Mesothelial cell of epicardium (in vitro differentiated cells): ENCODE measurements at places on chromosomes 4 and X. TPM values are rescaled to one million over a fixed set of nuclear protein-coding genes. Genes with fewer than 3 reads are reported as not detected.
A peak's percentile ranks its signal among the peaks of the same experiment; 100 is the strongest.

GRCh38 chrX:129640737-129641136, 14.0 kb downstream of the APLN start:
- H3K36me3 ChIP-seq, result no peaks in the 10 kb centered on the region
- H3K27me3 ChIP-seq, result no peaks in the 10 kb centered on the region
- no peak overlapping the region for H3K27ac ChIP-seq
- no peaks in the 10 kb centered on the region for H3K4me1 ChIP-seq
- DNase-seq, result no peak

ELK1 gene
- total RNA-seq, result 34.6 to 35.4 TPM (median 35.0 TPM) in 3 replicates

- DNase-seq, result no peak
- H3K27me3 ChIP-seq, result no peaks in the 10 kb centered on the region
- no peak overlapping the region for H3K27ac ChIP-seq
- H3K4me3 ChIP-seq, result no peak overlapping the region
These were observed 163.9 kb downstream of the HS3ST1 start for GRCh38 chr4:11264841-11265240.

GRCh38 chr4:36224972-36225903, 19.1 kb downstream of the ARAP2 start:
- no peaks in the 10 kb centered on the region for H3K36me3 ChIP-seq
- peaks cover 21% of the 10 kb centered on the region for H3K4me1 ChIP-seq
- DNase-seq, result no peak
- H3K27ac ChIP-seq, result peak overlapping the region; percentile 74

ARR3 gene
- not detected in 3 replicates for total RNA-seq

OCRL gene
- total RNA-seq, result 46.7 to 49.0 TPM (median 48.9 TPM) in 3 replicates

- peaks cover 14% of the 10 kb centered on the region for H3K36me3 ChIP-seq
- H3K4me3 ChIP-seq, result no peak overlapping the region
- no peak overlapping the region for H3K27ac ChIP-seq
- no peak for DNase-seq
- no peaks in the 10 kb centered on the region for H3K27me3 ChIP-seq
These were observed 172.7 kb upstream of the TBC1D9 start for GRCh38 chr4:140928880-140929279.

DNA sequence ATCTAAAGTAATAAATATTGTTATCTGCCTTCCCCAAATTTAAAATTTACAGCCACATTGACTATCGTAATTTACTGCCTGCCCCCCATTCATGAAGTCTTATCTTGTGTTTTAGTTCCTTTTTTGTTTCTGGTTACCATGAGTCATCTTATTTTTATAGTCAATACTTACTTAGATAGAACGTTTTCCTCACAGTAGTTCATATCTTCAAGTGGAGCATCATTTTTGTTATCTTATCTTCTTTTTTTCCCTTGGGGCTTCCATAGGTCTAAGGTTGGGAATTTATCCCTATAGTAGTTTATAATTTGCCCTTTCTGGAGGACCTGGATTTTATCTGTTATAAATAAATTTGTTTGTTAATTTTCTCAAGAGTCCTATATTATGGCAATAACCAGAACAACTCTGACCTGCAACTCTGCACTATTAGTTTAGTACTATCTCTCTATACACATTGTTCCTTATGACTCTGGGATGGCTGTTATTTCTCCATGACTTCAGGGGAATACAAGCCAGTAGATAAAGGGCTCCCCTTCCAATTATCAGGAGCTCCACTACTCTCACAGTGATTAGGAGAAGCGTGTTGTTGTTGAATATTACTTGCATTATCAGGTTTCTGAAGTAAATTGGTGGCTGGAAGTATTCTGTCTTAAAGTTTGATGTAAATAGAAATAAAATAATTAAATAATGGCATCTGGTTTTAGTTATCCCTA, 330.6 kb downstream of the GALNTL6 start:
- H3K36me3 ChIP-seq, result no peaks in the 10 kb centered on the region
- H3K27ac ChIP-seq, result no peak overlapping the region
- H3K27me3 ChIP-seq, result no peaks in the 10 kb centered on the region
- DNase-seq, result no peak

MAN2B2 gene
- total RNA-seq, result 23.2 to 24.6 TPM (median 24.0 TPM) in 3 replicates

- no peak overlapping the region for H3K4me3 ChIP-seq
- no peak overlapping the region for H3K27ac ChIP-seq
- no peaks in the 10 kb centered on the region for H3K27me3 ChIP-seq
- DNase-seq, result no peak
- H3K4me1 ChIP-seq, result peaks cover 5% of the 10 kb centered on the region
- no peaks in the 10 kb centered on the region for H3K36me3 ChIP-seq
These were observed 9.0 kb downstream of the ART3 start for GRCh38 chr4:76083386-76083988.

DNA sequence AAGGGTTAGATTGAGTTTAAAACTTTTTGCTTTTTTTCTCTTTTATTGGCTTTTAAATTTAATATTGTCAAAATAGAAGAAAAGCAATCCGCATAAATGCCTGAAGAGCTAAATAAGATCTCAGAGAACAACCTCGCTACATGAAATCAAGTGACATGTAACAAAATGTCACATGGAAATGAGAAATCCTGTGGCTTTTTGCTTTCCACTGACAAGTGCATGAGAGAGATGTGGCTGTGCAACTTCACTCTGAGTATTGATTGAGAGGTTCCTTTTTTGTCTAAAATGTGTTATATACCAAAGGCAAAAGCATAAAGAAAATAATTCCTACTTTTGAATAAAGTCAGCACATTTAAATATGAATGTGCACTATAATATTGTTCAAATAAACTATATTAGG, 263.5 kb downstream of the MAPK10 start:
- no peaks in the 10 kb centered on the region for H3K27me3 ChIP-seq
- no peaks in the 10 kb centered on the region for H3K4me1 ChIP-seq
- no peak overlapping the region for H3K27ac ChIP-seq

ANOS1 gene
- total RNA-seq, result 3.7 to 5.1 TPM (median 4.3 TPM) in 3 replicates

- H3K27ac ChIP-seq, result no peak overlapping the region
- no peak overlapping the region for H3K4me3 ChIP-seq
- peaks cover 19% of the 10 kb centered on the region for H3K4me1 ChIP-seq
- H3K27me3 ChIP-seq, result no peaks in the 10 kb centered on the region
- H3K36me3 ChIP-seq, result no peaks in the 10 kb centered on the region
These were observed 145.9 kb downstream of the PPP3CA start for GRCh38 chr4:101201421-101201820.

DNA sequence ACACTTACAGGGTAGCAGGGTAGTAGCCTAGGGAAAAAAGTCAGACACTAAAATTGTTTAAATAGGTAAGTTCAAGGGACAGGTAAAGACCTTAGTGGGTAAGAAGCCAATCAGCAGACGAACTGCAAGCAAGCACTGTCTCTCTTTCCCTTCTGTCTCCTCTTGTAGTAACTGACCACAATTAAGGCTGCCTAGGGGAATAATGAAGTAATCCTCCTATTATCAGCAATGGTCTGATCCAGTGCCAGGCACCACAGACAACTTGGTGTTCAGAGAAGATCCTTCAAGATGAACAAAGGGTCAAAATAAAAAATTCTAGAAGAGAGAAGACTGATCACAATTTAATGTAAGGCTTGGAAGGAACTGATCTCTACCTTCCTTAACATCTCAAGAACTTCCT, 62.9 kb downstream of the ELOVL6 start:
- DNase-seq, result no peak
- H3K36me3 ChIP-seq, result peaks cover 2% of the 10 kb centered on the region
- H3K4me1 ChIP-seq, result peaks cover 18% of the 10 kb centered on the region
- no peak overlapping the region for H3K4me3 ChIP-seq
